ENCODE measurements at places on chromosomes 2 and 18. TPM values are rescaled to one million over a fixed set of nuclear protein-coding genes. Genes with fewer than 3 reads are reported as not detected.

The EML4 gene
- 31.2 TPM for total RNA-seq

The ZC3H8 gene
- 20.6 TPM for total RNA-seq

The CYB5A gene
- total RNA-seq: 19.4 TPM

The DSG4 gene
- not detected for total RNA-seq

The AFG3L2 gene
- total RNA-seq: 77.2 TPM

The KLHL41 gene
- total RNA-seq: 0.35 TPM

The EML6 gene
- total RNA-seq: 1.7 TPM

The GNAL gene
- total RNA-seq: 1.6 TPM

The RESP18 gene
- total RNA-seq: not detected

The ELOA2 gene
- total RNA-seq: not detected

- no peak for DNase-seq
Measured at GRCh38 chr2:167490455-167490854, 602.2 kb downstream of the XIRP2 start.

DNA sequence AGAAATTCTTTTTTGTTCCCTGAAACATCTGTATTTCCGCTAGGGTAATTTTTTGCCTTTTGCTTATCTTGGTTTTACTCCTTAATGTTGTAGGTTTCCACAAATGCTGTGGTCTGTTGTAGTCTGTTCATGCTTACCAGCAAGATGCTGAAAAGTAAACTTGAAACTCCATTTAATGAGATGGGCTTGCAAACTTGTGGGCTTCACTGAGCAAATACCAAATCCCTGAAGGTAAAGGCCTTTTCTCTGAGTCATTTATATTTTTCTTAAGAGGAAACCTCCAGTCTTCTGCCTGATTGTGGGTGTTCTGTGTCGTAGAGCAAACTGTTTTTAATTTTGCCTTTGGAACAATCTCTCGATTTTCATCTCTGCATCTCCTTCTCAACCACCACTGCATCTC is 9.3 kb downstream of the SP140 start:
- no peak for DNase-seq

GRCh38 chr18:22623513-22623912 is 205.8 kb upstream of the CTAGE1 start:
- DNase-seq: no peak

DNA sequence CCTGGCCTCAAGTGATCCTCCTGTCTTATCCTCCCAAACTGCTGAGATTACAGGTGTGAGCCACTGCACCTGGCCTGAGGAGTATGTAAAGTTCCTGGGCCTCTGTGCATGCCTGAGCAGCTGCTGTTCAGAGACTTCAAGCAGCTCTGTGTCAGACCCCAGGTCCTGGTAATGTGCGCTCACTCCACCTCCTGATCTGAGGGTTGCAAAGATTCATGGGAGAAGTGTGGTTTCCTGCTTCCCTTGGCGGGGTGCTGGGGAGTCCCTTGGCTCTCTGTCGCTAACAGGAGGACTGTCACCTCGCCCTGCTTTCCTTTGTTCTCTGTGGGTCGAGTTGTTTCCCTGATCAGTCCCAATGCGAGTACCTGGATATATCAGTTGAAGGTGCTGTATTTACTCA is 8.6 kb upstream of the IL36A start:
- no peak for DNase-seq

GRCh38 chr2:86350751-86351150 is 13.3 kb upstream of the REEP1 start:
- no peak for DNase-seq

GRCh38 chr2:49241501-49241900 is 87.2 kb upstream of the FSHR start:
- DNase-seq: no peak

- DNase-seq: no peak
Measured at GRCh38 chr18:25229920-25230319, 122.0 kb downstream of the ZNF521 start.

DNA sequence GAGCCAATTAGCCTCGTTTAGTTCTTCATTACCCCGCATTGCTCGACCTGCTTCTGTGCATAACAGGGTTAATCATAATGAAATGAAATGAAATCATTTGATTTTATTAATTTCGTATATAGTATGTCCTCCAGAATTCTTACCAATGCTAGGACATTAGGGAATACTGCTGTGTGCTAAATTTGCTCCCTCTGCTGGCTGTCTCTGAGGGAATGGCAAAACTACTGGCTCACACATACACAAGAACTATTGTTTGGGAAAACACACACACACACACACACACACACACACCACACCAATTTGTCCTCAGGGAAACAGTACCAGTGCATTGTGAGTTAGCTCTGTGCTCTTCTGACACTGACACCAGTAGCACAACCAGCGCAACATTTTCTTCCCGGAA is 273.3 kb upstream of the TCF4 start:
- DNase-seq: peak; percentile 55

- no peak for DNase-seq
Measured at GRCh38 chr18:76436342-76436741, 58.7 kb downstream of the ZNF516 start.

GRCh38 chr2:125560855-125561254 is 1095.1 kb upstream of the GYPC start:
- DNase-seq: no peak

DNA sequence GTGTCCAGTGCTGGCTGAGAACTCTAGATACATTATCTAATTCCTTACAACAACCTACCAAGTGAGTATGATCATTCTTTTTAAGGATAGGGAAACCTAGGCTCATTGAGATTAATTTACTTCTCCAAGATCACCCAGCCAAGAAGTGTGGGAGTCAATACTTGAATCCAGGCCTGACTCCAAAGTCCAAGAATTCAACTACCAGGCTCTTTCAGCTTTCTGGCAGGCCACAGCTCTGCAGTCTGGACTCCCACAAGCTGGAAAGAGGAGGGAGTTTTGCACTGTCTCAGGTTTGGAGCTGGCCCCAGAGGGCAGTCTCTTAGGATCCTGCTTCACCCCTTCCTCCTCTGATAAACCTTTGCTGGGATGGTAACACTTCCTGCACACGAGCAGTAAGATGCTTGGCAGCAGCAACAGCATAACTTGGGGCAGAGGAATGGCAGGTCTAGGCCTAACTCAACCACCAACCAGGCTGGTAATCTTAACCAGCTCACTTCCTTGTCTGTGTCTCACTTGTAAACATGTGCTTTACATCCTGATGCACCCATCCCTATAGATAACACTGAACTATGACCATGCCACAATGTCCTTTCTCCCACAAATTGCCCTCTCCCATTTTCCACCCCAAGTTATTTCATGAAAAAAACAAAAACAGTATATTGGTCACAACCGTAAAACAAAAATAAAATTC is 111.1 kb upstream of the ACAA2 start:
- no peak for DNase-seq

GRCh38 chr2:226788881-226789490 is 10.6 kb downstream of the IRS1 start:
- DNase-seq: no peak

DNA sequence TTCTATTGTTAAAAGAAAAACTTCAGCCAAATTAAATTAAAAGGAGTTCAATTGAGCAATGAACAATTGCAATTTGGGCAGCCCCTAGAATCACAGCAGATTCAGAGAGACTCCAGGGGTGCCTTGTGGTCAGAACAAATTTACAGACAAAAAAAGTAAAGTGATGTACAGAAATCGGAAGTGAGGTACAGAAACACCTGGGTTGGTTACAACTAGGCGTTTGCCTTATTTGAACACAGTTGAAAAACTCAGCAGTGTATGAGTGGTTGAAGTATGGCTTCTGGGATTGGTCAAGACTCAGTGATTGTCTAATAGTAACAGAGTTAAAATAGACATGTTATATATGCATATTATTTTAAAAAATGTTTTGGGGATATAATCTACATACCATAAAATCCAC is 98.5 kb upstream of the ZSWIM2 start:
- DNase-seq: no peak

GRCh38 chr18:54444319-54444914 is 86.7 kb downstream of the C18orf54 start:
- DNase-seq: peak; percentile 71

- no peak for DNase-seq
Measured at GRCh38 chr18:2848247-2849246, 1.7 kb downstream of the EMILIN2 start.

GRCh38 chr2:113996671-113997594 is 107.0 kb downstream of the ACTR3 start:
- DNase-seq: no peak

- DNase-seq: peak; percentile 31
Measured at GRCh38 chr18:80246445-80247392, 595 bp downstream of the PARD6G start.

GRCh38 chr18:12309683-12310198 is 1.7 kb downstream of the TUBB6 start:
- peak; percentile 79 for DNase-seq

- DNase-seq: no peak
Measured at GRCh38 chr18:73235921-73236320, 368.1 kb upstream of the NETO1 start.

- DNase-seq: peak; percentile 64
Measured at GRCh38 chr2:38465789-38466127, 88.7 kb upstream of the ATL2 start.

DNA sequence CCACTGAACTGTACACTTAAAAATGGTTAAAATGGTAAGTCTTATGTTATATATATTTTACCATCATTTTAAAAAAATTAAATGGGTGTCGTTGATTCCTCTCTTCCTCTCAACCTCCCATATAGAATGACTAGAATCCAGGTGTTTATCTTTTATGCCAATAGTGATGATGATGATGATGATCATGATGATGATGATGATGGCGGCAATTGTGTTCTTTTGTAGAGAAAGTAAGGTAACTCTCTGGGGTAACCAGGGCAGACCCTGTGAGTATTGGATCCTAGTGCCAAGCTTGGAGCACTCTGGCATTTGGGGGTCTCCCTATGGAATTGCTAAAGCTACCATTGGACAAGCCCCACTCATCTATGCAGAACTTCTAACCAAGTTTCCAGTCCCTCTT is 113.6 kb downstream of the GLI2 start:
- DNase-seq: no peak

DNA sequence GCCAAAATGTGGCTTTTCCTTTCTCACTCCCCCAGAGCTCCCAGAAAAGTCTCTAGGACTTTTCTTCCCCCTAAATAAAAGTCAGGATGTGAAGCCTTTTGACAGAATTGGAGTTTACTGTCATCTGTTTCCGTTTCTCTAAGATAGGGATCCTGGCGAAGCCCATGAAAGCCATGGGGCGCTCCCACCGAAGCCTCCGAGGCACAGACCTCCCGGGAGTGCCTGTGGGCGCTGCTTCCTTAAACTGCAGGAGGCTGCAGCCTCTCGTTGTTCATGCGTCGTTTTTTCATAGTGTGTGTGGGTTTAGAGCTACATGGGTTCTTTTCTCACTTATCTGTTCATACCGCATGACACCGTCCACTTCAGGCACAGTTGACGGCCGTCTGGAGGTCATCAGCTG is 56.8 kb downstream of the ASAP2 start:
- no peak for DNase-seq

GRCh38 chr18:48777744-48778116 is 173.0 kb downstream of the SMAD7 start:
- peak; percentile 57 for DNase-seq

DNA sequence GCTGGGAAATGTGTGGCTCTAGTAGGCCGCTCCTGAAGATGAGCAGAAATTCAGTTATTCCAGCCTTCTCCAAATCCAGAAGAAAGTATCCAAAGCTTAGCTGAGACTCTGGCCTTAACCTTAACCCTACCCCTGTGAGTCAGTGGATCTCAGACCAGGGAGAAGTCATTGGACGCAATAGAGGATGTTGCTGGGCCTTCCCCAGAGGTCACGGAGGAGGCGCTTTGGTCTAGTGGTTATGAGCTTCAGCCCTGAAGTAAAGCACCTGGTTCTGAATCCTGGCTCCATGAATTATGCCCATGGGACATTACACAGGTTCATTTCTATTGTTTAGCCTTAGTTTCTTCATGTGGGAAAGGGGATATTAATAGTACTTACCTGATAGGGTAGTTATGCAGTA is 24.0 kb downstream of the PKDCC start:
- DNase-seq: no peak

DNA sequence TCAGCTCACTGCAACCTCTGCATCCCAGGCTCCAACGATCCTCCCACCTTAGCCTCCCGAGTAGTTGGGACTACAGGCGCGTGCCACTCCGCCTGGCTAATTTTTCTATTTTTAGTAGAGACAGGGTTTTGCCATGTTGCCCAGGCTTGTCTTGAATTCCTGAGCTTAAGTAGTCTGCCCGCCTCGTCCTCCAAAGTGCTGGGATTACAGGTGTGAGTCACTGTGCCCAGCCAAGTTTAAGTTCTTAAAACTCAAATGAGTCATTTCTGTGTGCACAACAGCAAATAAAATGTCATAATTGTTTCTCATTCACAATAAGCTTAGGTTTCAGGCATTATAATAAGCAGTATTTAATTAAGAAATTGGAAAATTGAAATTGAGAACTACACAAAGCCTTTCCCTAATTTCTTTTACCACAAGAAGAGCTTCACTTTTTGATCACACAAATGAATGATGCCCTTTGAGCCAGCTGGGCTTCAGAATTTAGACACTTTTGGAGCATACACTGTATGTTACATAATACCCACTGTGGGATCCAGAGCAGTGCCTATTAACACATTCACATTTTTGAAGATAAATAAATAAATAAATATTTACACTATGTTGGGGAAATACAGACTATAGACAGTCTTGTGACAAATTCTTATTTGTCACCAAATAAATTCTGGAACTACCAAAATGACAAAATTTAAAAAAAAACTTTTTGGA is 8.6 kb upstream of the ME2 start:
- DNase-seq: peak; percentile 96

DNA sequence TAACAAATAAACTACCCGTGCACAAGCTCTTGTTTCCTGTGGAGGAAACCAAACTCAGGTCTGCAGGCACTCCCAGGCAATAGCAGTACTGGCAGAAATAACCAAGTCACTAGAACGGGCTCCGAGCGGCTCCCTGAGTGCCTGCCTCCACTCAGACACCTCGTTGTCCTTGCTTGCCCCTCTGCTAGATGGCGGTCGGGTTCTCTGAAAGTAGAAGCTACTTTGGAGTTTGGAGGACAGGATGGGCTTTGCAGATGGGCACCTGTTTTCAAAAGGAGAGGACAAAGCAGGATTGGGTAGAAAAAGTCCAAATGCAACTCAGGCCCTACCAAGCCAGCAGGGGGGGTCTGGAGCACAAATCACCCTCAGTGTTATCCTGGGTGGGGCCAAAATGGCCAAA is 136.4 kb downstream of the LRRC30 start:
- DNase-seq: peak; percentile 17

- no peak for DNase-seq
Measured at GRCh38 chr18:34972765-34973414, 68.3 kb upstream of the MAPRE2 start.

DNA sequence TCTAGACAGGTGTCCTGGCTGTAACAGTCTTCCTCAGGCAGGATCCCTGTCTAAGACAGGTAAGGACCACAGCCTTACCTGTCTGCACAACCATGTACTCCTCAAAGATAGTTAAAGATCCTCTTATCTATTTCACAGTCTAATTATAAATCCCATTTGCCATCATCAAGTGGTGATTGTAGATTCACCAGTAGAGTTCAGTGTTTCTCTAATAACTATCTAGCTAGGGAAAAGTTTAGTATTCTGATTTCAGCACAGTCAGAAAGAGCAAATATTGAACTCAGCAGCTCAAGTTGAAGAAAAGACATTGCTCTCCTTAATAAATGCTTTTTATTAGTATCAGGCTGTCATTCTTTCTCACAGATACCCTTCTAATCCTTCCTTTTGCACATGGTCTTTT is 1305.5 kb upstream of the NXPH2 start:
- DNase-seq: no peak
